ENCODE measurements at places on chromosomes 3 and 15. TPM values are rescaled to one million over a fixed set of nuclear protein-coding genes. Genes with fewer than 3 reads are reported as not detected.

The WDR93 gene
- total RNA-seq = 0.17 TPM

The MPI gene
- 31.6 TPM for total RNA-seq

The CCDC39 gene
- total RNA-seq = not detected

The MST1R gene
- 0.82 TPM for total RNA-seq

The PLCH1 gene
- total RNA-seq = 0.81 TPM

The SRGAP3 gene
- 0.27 TPM for total RNA-seq

The KCNMB2 gene
- total RNA-seq = 0.50 TPM

The HYAL1 gene
- 6.2 TPM for total RNA-seq

The ERICH6 gene
- total RNA-seq = not detected

The PRSS50 gene
- not detected for total RNA-seq

The NR1I2 gene
- 0.12 TPM for total RNA-seq

The SIDT1 gene
- not detected for total RNA-seq

The PLOD2 gene
- total RNA-seq = 39.5 TPM

The NFKBIZ gene
- 4.7 TPM for total RNA-seq

The FETUB gene
- not detected for total RNA-seq

The IMPG2 gene
- total RNA-seq = not detected

The CLDN11 gene
- total RNA-seq = 0.72 TPM

The PDZRN3 gene
- total RNA-seq = 0.05 TPM

The ASB14 gene
- not detected for total RNA-seq

The TNNC1 gene
- not detected for total RNA-seq
